Thyroid gland (tissue), 4 donors: ENCODE measurements at places on chromosomes 7 and 10. TPM values are rescaled to one million over a fixed set of nuclear protein-coding genes. Genes with fewer than 3 reads are reported as not detected.

DNA sequence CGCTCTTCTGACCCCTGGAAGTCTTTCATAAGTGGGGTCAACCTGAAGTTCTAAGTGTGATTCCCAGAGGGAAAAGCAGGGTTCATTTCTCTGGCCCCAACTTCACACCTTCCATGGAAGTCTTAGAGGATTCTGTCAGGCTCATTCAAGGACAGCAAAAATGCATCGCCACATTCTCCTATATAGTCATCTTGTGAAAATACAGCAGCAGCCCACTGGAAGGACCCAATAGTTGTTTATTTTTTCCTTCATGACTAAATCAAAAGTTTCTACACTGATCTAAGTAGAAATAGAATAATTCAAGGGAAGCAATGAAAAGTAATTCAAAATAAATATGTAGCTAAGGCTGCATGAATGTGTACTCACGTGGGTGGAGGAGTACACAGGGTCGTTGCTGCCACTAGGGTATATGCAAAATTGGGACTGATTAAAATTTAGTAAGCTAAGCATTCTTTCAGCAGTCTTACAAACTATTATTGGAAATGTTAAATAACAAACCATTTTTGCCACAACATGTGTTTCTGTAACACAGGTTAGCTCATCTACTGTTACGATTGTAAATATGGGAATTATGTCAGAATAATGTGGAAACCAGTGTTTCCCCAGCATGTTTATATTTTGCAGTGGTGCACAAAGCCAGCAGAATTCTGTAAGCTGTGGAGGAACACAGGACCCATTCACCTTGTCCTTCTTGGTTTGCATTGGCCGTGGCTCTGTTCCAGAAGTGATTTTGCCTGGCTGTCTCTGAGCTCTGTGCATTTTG lies 33.5 kb downstream of the EEPD1 start:
- H3K27me3 ChIP-seq = no peaks in the 10 kb centered on the region
- DNase-seq = peak; percentile 24

- no peaks in the 10 kb centered on the region for H3K36me3 ChIP-seq
- H3K4me1 ChIP-seq = no peaks in the 10 kb centered on the region
- no peak overlapping the region for H3K27ac ChIP-seq
- no peaks in the 10 kb centered on the region for H3K27me3 ChIP-seq
These were observed 67.1 kb downstream of the OAT start for GRCh38 chr10:124351481-124352220.

Gene SFTPA1
- not detected for total RNA-seq

Gene LRRTM3
- not detected for total RNA-seq
